ENCODE measurements at places on chromosomes 3 and 15.

DNA sequence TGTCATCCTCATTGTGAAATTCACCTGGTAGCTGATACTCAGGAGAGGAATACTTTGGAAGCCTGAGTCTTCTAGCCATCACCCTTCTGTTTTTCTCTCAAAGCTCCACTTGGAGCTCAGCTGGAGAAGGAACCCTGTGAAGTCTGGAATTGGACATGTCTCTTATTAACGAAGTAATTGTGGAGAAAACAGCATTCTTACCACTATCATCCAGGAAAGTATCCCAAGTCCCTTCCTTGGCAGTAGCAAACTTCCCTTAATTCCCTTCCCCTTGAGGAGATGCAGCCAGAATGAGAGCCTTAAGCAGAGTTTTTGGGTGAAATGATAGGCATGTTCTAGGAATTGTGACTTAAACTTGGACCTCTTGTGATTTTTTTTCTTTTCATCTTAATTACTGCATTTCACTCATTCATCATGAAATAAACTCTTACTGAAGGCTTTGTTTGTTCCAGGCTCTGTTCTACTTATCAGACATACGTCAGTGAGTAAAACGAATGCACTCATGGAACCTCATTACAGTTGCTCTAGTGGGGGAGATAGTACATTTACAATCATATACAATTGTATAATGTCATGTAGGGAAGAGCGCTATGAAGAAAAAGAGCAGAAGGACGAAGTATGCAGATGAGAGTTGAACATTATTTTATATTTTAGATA, 30.5 kb upstream of the TCF12 start:
- DNase-seq, result no peak

GRCh38 chr15:30923429-30923828, 19.7 kb downstream of the FAN1 start:
- DNase-seq, result no peak

DNA sequence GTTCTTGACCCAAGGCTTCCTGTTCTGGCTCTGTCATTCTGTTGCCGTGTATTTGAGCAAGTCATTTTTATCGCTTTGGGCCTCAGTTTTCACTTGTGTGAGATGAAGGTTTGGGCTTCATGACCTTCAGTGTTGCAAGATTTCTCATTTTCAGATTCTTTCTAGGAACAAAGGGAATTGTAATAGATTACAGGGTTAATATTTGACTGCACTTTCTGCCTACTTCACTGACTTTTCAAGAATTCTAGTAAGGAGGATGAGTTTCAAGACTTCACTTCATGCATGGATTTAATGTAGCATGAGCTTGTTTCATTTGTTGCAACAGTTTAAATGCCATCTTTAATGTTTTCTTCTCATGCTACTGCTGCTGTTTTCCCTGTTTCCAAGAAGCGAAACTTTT, 226.5 kb downstream of the NLGN1 start:
- DNase-seq, result no peak

- no peak for DNase-seq
These were observed 50.7 kb upstream of the SEC61A1 start for GRCh38 chr3:128001576-128001975.

- no peak for DNase-seq
These were observed 21.8 kb upstream of the SIAH2 start for GRCh38 chr3:150784747-150785125.

DNA sequence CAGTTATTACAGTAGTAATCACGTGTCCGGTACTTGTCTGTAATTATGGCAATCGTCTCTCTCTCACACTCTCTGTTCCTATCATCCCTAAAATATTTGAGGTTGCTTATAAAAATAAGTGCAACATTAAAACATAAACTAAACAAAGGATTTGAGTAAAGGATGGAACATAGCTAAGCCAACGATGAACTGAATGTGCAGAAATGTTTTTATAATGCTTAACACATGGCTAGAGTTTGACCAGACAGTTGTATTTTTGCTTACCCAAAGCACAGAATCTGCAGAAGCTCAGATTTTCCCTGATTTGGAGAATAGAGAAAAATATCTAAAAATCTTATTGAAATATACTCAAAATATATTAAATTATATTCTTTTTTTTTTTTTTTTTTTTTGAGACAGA, 1030.9 kb downstream of the NAALADL2 start:
- no peak for DNase-seq

All from CD8-positive, alpha-beta memory T cell (primary cell).